ENCODE measurements at places on chromosomes 6 and 20. TPM values are rescaled to one million over a fixed set of nuclear protein-coding genes. Genes with fewer than 3 reads are reported as not detected.

Gene ASIP
- total RNA-seq: not detected

- DNase-seq: no peak
Observed at GRCh38 chr20:50302341-50303057, 111.9 kb downstream of the CEBPB start.

- DNase-seq: no peak
Observed at GRCh38 chr6:167046861-167047495, 47.8 kb downstream of the CEP43 start.

GRCh38 chr6:56204134-56204533, 43.2 kb downstream of the COL21A1 start:
- DNase-seq: no peak

Gene UBD
- not detected for total RNA-seq

Gene BPIFB2
- not detected for total RNA-seq

GRCh38 chr6:53239526-53239925, 90.9 kb upstream of the GCM1 start:
- DNase-seq: peak; percentile 55

- no peak for DNase-seq
Observed at GRCh38 chr20:62860391-62860923, 1.2 kb downstream of the TCFL5 start.

- no peak for DNase-seq
Observed at GRCh38 chr20:63258781-63259180, 4.5 kb upstream of the NKAIN4 start.

DNA sequence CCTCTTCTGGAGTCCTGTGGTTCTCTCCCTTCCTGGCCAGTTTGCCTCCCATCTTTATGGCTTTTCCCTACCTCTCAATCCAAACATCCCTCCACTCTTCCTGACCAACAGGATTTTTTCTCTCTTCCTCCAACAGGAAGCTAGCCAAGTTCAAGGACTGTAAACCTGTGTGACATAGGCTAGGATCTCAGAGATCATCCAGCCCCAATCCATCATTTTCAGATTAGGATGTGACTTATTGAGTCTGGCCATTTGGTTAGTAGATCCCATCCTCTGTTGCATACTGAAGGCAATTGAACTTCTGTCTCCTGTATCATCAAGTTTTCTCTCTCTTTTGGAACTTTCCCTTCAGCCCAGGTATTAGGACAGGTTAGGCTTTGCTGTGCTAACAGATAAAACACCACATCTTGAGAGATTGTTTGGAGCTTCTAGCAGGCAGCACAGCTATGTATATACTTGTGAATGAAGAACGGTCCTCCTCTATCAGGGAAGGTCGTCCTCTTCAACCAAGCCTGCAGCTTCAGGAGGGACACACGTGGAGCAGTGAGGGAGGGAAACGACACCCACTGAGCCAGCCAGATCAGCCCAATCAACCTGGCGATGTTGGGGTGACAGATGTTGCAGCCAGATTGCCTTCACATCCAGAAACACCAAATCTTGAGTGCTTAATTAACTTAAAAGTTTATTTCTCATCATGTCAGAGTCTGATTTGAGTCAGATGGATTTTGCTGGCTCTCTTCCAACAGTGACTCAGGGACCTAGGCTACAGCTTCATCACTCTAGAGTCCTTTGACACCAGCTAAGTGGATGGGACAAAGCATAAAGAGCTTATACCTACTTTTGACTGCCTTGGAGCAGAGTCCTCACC, 106.8 kb downstream of the GJA10 start:
- DNase-seq: no peak

DNA sequence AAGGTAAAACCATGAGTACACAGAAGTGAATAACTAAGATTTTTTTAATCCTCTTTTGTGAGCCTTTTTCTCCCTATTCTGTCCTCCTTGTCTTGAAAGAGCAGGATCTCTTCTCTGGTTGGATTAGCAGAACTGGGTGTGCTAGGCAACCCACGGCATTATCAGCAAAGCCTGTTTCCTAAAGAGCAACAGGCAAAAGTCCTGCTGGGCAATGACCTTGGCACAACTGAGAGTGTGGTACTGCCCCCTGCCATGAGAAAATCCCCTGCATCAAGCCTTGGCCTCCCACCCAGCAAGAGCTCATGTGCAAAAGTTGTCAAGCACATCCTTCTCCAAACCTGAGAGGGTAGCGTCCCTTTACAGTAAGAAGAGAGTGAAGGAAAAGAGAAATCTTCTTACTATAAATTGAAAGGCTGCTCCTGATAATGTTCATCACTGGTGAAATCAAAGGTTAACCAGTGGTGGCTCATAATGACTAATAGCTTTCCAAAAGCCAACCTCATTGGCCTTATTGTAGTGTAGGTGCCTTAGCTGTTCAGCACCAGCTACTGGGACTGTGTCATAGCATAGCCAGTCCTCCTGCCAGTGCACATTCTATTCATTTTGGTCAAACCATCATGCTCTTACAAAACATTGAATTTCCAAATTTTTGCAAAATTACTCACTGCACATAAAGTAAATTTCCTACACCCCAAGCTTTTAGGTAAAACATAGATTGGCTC, 17.1 kb downstream of the KIF6 start:
- no peak for DNase-seq

Gene PRKN
- 11.6 TPM for total RNA-seq

- DNase-seq: no peak
Observed at GRCh38 chr6:42352856-42353564, 98.7 kb downstream of the TRERF1 start.

DNA sequence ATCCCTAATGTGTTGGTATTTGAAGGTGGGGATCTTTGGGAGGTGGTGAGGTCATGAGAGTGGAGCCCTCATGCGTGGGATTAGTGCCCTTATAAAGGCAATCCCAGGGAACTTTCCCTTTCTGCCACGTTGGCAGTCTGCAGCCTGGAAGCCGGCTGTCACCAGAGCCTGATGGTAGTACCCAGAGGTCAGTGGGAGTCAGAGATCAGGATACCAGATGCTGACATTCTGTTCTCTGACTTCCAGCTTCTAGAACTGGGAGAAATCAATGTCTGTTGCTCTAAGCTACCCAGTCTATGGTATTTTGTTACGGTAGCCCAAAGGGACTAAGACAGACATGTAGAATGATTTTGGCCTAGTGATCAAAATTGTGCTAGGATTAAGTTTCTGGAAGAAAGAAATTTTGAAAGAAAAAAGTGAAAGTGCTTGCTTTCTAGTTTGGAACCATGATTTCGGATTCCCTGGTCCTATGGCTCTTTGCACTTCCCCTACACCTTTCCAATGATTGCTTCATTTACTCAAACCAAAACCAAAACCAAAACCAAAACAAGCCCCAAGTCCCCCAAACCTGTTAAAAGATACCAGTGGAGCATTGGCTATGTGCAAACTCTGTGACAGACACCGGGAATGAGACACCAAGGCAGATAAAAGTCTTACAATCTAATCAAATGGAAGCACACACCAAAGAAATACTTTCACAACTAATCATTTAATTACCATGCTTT, 173.7 kb upstream of the ZNF217 start:
- no peak for DNase-seq

Gene GHRH
- not detected for total RNA-seq

Gene CLPSL2
- total RNA-seq: not detected

Gene E2F1
- 4.3 TPM for total RNA-seq

Gene EPHA7
- 8.7 TPM for total RNA-seq

DNA sequence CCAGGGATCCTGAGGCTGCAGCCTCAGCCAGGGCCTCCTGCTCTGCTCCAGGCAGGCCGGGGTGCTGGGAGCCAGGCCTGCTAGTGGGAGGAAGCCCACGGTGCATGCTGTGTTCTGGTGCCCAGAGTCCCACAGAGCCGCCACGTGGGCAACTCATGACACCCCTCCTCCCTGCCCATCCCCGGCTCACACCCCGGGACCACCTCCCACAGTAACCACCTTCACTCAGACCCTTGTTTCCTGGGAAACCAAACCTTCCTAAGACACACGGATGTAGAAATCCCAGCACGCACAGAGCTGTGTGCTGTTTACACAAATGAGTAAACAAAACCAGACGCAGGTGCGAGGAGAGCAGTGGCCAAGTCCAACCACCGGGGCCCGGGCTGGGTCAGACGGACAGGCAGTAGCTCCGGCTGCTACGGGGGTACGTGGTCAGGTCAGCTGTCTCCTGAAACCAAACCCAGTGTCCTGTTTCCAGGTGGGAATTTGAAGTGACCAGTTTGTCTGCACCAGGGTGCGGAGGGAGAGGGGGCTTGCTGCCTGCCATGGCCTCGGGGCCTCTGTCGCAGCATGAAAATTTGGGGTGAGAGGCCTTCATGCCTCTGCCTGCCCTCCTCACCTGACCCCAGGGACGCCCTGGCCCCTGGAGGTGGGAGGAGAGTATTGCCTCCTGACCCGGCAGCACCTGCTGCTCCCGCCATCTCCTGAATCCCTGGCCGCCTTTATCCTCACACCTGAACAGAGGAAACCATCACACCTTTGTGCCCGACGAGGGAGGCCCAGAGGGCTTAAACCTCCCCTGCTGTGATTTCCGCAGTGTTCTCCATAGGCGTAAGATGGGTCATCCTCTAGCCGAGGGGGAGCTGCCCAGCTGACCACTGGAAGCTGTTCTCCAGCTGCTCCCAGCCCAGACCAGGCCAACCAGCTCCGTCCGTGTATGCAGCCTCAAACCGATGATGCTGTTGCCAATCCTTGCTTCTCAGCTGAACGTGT, 52.0 kb upstream of the SMOC2 start:
- DNase-seq: no peak

DNA sequence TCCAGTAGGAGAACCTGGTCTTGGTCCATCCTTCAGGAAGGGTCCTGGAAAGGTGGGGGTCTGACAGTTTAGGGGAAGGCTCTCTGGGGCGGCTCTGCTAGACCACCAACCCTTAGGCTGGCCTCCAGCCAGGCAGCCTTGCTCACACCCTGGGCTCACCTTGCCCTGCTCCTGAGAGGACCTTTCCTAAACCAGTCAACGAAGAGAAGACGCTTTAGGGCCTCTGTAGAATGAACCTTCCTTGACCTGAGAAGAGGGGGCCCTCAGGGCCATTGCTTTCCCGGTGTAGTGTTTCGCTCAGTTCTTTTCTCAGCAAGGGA, 1.1 kb downstream of the CDC25B start:
- no peak for DNase-seq

Gene TAAR6
- total RNA-seq: not detected

GRCh38 chr6:102895683-102896082, 1502.2 kb downstream of the GRIK2 start:
- no peak for DNase-seq

DNA sequence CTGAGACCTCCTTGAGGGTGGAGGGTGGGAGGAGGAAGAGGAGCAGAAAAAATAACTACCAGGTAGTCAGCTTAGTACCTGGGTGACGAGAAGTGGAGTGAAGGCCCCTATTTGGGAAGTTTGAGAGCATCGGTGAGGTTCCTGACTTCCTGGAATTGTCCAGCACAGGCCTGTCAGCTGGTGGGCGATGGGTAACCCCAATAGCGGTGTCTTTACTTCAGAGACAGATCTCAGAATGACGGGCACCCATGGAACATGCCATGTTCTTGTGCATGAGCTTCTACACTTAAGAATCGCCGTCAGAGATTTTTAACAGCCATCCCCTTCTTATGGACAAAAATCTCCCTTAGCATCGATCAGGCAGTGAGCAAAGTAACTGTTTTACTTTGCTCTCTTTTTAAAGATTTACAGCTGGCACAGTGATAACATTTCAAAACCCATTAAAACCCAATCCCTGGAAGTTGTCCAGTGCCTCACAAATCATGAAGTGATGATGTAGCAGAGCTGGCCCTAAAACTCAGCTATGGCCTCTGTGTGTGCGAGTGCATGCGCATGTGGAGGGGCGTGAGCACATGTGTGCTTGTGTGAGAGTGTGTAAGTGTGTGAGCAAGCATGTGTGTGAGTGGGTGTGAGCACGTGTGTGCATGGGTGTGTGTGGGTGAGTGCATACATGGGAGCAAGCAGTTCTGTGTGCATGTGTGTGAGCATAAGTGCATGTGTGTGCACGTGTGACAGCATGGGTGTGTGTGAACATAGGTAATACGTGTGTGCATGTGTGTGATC, 85.2 kb downstream of the DLL1 start:
- no peak for DNase-seq

GRCh38 chr6:5151360-5151954, 66.3 kb downstream of the PPP1R3G start:
- DNase-seq: no peak

Gene ETV7
- total RNA-seq: not detected

Gene TAAR2
- not detected for total RNA-seq

Gene ZBTB24
- 9.6 TPM for total RNA-seq

DNA sequence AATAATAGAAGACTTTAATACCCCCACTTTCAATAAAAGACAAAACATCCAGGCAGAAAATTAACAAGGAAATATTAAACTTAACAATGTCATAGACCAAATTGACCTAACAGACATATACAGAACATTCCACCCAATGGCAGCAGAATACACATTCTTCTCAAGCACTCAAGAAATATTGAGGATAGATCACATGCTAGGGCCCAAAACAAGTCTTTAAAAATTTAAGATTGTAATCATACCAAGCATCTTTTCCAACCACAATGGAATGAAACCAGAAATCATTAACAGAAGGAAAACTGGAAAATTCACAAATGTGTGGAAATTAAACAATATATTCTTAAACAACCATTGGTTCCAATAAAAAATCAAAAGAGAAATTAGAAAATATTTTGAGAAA, 161.0 kb downstream of the COL12A1 start:
- DNase-seq: no peak

- DNase-seq: no peak
Observed at GRCh38 chr6:12014027-12014872, 2.1 kb downstream of the HIVEP1 start.

- DNase-seq: no peak
Observed at GRCh38 chr6:142561511-142562265, 259.9 kb downstream of the ADGRG6 start.

Gene TNNC2
- total RNA-seq: 678 TPM

DNA sequence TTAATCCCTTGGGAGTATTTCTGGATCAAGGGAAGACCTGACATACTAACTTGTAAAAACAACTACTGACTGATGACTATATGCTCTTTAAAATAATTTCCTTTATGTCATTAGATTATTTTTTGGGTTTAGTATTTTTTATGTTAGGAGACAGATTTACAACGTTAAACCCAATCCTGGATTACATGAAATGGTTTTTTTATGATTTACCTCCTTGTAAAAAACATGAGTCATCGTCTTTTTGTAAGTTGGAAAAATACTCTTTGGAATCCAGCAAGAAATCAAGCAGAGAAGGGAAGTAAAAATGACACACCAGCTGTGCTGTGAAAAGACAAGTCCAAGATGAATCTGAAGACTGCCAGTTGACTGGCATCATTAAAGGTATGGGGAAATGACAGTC, 6.7 kb downstream of the STK4 start:
- peak; percentile 61 for DNase-seq

Gene OPRM1
- total RNA-seq: not detected

Gene SLC26A8
- total RNA-seq: not detected

Gene HTR1E
- not detected for total RNA-seq

Gene EYS
- total RNA-seq: not detected

DNA sequence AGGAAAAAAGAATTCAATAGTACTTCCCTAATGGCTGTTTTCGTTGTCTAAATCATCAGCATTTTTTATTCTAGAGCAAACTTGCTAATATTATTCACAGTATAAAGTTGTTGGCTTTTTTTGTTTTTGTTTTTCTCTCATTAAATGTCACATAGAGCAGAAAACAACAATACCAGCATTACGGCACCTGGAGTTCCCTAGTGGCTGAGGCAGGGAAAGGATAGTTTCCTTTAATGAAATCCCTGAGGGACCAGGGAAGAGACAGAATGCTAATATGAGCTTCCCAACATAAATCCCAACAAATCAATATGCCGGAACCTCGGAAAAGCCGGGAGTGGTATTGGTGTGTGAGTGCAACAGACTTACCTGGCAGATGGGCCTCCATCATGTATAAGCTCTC, 235.2 kb upstream of the ASCC3 start:
- DNase-seq: no peak
